ENCODE measurements at places on chromosomes 1 and 21. TPM values are rescaled to one million over a fixed set of nuclear protein-coding genes. Genes with fewer than 3 reads are reported as not detected.

PPM1J gene
- 1.2 TPM for total RNA-seq

THEM5 gene
- total RNA-seq: not detected

LDLRAD1 gene
- not detected for total RNA-seq

PLPPR4 gene
- total RNA-seq: 0.02 TPM

GOLT1A gene
- 6.6 TPM for total RNA-seq

LCE3D gene
- total RNA-seq: 3.4 TPM

OPRD1 gene
- total RNA-seq: not detected

TEX35 gene
- not detected for total RNA-seq

ADAR gene
- 73.2 TPM for total RNA-seq

OR6F1 gene
- total RNA-seq: not detected

LCE1C gene
- total RNA-seq: not detected

IFI44L gene
- not detected for total RNA-seq

RIPK4 gene
- 21.2 TPM for total RNA-seq

TNFSF4 gene
- 0.08 TPM for total RNA-seq

SLFNL1 gene
- not detected for total RNA-seq

ALPL gene
- total RNA-seq: 0.47 TPM

RXFP4 gene
- not detected for total RNA-seq

HSPB7 gene
- total RNA-seq: not detected

TNNT2 gene
- total RNA-seq: 0.24 TPM

SLAMF9 gene
- total RNA-seq: 0.68 TPM

RGS18 gene
- total RNA-seq: not detected
